ENCODE measurements at places on chromosomes 3 and 15.

- DNase-seq, result no peak
Observed at GRCh38 chr3:39294446-39295183, 14.8 kb upstream of the CX3CR1 start.

- no peak for DNase-seq
Observed at GRCh38 chr15:59251001-59251845, 44.6 kb downstream of the LDHAL6B start.

GRCh38 chr3:129662191-129662608 is 55.7 kb upstream of the PLXND1 start:
- no peak for DNase-seq

DNA sequence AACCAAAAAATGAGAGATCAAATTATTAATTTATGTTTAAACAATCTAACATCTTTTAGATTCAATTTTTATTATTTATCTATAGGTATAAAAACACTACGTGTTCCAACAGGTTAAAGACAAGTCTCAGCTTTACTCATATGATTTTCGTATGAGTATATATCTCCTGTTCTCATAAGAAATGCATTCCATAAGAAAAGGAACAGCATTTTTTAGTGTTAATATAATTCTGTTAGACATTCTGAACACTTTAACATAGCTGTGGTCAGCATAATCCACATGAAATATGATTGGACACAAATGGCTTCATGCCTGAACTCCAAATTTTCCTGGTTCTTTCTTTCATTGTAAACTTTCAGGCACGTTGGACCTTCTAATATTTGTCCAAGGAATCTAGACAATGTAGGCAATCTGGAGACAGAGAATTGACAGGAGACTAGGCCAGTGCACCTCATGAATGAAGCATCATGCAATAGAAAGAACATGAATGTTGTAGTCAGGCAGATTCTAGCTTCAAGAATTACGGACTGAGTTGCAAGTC is 1122.0 kb upstream of the ALCAM start:
- no peak for DNase-seq

GRCh38 chr3:98650971-98651779 is 57.8 kb upstream of the CPOX start:
- no peak for DNase-seq

DNA sequence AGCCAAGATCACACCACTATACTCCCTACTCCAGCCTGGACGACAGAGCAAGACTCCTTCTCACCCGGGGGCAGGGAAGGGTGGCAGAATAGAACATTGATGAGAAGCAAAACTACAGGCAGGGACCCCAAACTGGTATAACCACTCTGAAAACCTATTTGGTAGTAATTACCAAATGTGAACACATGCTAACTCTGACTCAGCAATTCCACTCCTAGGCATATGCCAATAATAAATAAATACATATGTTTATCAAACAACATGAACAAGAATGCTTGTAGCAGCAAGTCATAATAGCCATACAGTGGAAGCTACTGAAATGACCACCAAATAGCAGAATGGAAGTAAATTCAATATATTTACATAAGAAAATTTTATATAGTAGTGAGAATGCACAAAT is 31.0 kb upstream of the USP50 start:
- no peak for DNase-seq

DNA sequence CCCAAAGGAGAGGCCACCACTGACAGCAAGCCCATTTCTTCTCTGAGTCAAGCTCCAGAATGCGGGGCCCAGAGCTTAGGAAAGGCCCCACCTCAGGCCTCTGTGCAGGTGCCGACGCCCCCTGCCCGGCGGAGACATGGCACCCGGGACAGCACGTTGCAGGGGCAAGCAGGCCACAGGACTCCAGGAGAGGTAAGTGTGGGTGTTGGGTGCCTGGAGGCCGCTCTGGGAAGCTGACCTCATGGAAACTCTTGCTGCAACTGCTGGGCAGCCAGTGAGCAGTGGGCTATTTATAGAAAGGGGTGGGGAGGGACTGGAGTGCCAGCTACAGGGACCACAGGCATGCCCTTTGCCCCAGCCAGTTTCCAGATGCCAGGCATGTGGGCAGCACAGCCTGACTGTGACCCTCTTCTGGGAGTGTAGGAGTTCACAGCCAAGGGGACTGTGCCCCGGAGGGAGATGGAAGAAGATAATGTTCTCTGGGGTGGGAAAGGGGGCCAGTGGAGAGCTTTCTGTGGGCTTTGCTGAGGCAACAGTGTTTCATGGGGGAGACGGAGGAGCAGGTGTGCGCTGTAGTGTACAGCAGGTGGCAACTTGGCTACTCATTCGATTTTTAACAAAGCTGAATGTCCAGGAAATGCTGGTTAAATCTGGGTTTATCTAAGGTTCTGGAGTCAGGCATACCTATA is 23.7 kb downstream of the ALPK3 start:
- DNase-seq, result no peak

GRCh38 chr3:5116538-5116937 is 5.6 kb upstream of the ARL8B start:
- DNase-seq, result no peak

- peak; percentile 51 for DNase-seq
Observed at GRCh38 chr15:92808598-92809063, 91.5 kb upstream of the CHD2 start.

- DNase-seq, result no peak
Observed at GRCh38 chr15:69669446-69669845, 216.8 kb downstream of the RPLP1 start.

DNA sequence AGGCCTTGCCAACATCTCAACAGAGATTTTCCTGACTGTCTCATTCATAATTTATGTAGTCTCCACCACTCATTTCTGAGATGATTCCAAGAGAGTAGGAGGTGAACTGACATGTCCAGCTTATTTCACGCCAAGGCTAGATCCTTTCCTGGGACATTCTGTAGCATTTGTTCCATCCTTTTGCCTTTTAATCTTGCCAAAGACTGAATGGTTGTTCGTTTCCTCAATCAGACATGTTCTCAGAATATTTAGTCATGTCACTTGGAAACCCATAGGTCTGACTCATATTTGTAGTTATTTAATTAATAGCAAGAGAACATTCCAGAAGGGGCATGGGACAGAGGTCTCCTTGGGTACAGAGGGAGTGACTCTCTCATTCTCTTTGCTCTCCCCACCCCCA is 80.9 kb downstream of the DHX36 start:
- DNase-seq, result no peak

GRCh38 chr3:133563186-133563591 is 10.3 kb upstream of the CDV3 start:
- DNase-seq, result no peak

DNA sequence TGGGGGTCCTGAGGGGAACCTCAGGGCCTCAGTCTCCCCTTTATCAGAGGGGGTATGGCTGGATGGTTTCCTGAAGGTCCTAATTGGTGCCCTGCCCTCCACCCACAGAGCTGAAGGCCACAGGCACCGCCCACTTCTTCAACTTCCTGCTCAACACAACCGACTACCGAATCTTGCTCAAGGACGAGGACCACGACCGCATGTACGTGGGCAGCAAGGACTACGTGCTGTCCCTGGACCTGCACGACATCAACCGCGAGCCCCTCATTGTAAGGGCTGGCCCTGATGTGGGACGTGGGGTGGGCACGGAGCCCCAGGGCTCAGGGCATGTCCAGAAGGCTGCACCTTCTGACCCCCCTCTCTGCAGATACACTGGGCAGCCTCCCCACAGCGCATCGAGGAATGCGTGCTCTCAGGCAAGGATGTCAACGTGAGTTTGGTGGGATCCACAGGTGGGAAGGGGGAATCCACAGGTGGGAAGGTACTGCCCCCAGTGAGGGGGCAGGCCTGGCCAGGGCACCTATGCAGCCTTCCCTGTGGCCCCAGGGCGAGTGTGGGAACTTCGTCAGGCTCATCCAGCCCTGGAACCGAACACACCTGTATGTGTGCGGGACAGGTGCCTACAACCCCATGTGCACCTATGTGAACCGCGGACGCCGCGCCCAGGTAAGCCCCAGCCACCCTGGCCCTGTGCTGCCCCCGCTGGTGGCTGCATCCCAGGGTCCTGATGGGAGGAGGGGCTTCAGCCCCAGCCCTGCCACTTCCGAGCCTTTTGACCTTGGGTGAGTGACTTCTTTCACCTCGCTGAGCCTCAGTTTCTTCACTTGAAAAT is 17.5 kb upstream of the GNAT1 start:
- no peak for DNase-seq

- peak; percentile 28 for DNase-seq
Observed at GRCh38 chr3:135895106-135895733, 70.3 kb upstream of the PPP2R3A start.

GRCh38 chr3:39056151-39056550 is 4.3 kb downstream of the WDR48 start:
- DNase-seq, result no peak

DNA sequence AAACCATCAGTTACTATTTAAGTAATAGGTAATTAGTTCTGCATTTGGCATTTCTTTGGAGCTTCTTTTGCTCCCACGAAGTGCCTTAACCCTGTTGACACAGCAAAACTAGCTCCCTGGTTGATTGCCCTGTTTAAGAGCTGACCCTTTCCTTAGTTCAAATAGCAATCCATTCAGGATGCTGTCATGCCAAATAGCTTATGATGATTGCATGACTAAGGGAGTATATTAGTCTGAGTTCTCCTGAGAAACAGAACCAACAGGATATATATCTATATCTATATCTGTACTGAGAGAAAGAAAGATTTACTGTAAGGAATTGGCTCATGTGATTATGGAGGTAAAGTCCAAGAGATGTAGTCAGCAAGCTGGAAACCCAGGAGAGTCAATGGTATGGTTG is 50.3 kb upstream of the SPRED1 start:
- no peak for DNase-seq

DNA sequence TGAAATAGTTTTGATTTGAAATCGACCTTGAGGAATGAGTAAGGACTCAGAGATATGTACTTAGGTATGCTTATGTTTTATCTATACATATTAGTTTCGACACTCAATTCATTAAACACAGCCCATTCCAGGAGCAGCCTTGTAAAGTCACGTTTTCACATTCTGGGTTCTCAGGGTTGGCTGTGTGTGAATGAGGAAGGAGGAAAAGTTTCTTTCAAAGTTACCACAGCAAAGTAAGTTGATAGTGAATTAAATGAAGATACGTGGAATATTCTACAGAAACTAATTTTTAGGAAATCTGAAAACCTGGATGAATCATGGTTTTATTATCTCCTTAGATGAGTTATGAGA is 133.5 kb downstream of the C3orf38 start:
- DNase-seq, result no peak

- no peak for DNase-seq
Observed at GRCh38 chr3:72839057-72839456, 9.2 kb downstream of the SHQ1 start.

GRCh38 chr3:70150599-70150998 is 151.1 kb downstream of the SAMMSON start:
- no peak for DNase-seq

DNA sequence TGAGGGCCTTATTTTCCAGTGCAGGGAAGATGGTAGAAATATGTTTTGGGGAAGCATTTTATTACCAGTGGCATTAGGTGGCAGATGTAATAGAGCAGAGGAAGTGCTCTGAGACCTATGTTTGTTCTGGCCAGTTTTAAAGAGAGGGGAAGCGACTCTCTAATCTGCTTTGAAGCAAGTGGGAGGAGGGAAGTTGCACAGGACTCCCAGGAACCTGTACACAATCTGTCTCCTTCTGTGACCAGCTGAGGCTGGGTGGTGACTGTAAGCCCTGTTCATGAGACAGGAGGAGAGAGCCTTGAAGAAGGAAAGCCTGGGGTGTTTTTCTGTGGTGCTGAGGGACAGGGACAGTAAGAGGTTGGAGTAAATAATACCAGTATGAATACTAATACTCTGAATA is 60.5 kb downstream of the LPP start:
- DNase-seq, result no peak

DNA sequence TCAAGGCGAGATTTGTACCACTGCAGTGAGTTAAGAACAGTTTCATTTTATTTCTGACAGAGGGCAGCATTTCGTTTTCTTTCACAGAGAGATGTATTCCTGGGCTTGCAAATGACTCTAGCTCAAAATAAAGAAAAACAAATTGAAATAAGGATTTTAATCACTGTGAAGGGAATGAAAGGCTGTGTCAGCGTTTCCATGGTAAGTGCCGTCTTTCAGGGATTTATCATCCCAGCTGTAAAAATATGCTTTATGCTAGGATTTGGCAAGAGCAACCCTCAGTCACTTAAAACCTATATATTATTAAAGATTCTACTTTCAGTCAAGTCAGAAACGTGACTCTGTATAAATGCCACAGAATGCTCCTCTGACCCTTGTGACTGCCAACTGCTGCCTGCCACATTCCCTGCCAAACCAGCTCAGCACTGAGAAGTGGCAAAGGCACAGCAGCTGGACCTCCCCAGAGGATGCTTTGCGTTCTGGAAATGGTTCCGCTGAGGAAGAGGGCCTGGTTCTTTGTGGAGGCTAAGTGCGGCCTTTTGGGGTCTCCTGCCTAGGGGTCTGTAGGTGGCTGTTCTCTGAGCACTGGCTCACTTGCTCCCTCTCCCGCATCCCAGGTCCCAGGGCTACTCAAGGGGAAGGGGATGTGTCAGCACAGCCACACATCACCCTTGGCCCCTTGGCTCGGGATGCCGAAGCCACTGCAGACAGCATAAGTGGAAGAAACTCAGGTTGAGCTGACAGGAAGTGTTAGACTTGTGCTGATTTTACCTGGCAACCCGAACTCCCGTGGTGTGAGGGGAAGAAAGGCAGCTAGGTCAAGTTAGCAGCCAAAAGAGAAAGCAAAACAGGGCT is 56.6 kb upstream of the POMGNT2 start:
- no peak for DNase-seq

- no peak for DNase-seq
Observed at GRCh38 chr3:38560284-38560683, 64.1 kb downstream of the EXOG start.

DNA sequence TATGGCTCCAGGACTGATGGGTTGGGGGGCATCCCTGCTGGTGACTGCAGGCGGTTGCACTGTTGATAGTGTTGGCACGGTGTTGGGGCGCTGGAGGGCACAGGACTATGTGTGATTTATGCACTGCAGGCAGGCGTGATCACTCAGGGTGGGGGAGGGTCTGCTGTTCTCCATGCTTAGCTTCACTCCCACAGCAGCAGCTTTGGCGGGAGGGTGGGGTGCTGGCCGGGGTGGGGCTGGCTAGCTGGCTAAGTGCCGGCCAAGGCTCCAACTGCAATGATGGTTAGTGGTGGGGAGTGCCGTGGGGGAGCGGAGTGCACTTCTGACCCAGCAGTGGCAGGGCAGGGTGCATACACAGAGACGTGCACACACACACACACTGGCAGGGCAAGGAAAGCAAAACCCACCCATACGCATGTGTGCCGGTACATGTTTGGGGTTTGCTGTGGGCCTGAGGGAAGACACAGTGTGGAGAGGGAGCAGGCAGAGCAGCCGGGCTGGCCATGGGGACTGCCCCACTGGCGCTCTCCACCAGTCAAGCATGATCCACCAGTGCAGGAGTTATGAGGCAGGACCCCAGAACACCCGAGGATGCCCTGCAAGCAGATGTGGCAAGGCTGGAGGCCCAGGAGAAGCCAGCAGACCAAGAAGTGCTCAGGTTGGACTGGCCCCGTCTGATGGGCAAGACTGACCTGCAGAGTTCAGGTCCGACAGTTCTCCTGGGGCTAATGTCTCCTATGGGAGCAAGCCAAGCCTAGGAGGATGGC is 16.5 kb upstream of the FGF7 start:
- DNase-seq, result no peak
